ENCODE measurements at places on chromosomes 5 and 9.

DNA sequence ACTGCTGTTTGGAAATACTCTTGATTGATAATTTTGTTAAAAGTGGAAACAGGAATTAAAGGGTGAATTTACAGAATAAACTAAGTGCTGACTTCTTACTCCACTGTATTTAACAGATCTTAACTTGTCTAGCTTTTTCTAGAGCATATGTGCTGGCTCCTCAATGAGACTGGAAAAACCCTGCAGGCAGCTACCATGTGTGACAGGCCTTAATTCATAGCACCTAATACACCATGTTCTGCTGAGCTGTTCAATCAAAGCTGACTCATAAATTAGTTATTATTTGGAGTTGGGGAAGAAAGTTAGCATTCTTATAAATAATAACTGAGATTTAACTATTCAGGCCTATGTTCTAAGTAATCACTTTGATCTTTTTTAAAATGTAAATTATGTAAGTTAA is 29.4 kb downstream of the CTNNAL1 start:
- no peak for DNase-seq

DNA sequence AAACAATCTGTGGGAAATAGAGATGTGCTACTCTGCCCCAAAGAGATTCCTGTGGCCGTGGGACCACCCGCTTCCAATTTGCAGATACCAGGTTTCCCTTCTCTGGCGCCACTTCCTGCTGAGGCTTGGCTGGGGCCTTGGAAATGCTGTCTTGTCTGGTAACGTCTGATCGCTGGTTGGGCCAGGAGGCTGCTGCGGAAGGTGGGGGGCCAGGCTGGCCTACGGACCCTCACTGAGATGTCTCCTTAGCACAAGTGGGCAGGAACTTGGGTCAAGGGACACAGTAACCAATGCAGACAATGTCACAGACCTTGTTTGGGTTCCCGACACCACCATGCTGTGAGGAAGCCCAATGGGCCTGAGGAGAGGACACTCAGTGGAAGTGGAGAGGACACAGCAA is 31.7 kb upstream of the IRX4 start:
- DNase-seq = no peak

- no peak for DNase-seq
Measured at GRCh38 chr5:142753116-142753631, 17.0 kb upstream of the ARHGAP26 start.

DNA sequence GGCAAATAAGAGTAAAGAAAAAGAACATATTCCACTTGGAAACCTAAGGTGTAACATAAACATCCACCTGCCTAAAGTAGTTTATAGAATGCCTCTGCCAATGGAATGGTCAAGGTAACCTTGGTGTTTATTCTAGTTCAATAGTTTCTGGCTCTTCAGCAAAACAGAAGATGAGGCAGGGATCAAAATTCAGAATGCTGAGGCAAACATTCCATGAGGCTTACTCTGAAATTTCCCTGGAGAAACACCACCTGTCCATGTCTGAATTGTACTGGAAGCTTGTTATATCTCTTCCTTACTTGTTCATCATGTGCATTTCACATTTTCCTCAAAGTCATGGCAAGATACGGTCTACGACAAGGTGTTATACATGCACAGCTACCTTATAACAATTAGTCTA is 1862.4 kb upstream of the ACO1 start:
- DNase-seq = no peak

GRCh38 chr5:129099184-129099569 is 4.6 kb downstream of the ISOC1 start:
- no peak for DNase-seq

DNA sequence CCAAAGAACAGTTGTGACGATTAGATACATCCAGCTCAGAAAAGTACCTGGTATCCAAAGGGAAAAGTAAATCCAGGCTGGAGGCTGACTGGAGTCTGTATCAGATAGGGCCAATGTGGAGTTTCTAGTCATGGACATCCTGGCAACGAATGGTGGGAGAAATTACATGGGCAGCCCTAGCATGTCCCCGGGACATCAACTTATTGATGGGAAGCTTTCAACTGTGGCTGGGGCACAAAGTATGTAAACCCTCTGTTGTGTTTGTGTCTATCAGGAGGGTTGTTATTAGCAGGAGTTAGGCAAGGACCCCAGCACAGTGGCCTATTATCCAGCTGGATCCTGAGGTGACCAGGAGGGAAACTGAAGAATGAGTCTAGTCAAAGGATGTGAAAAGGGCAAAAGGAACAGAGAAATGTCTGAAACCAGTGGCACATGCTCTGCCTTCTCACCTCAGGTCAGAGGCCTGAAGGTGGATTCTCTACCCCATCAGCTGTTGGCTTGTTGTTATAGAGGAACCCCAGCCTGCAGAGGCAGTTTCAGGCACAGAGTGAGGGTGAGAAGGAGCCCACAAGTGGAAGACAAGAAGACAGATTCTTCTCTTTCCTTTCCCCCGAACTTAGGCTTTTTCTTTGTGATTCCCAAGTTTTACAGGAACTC is 19.9 kb downstream of the IFNW1 start:
- no peak for DNase-seq

- DNase-seq = no peak
Measured at GRCh38 chr5:179699616-179700237, 960 bp downstream of the CANX start.

GRCh38 chr9:134192951-134193731 is 28.8 kb upstream of the RNU6ATAC start:
- no peak for DNase-seq

DNA sequence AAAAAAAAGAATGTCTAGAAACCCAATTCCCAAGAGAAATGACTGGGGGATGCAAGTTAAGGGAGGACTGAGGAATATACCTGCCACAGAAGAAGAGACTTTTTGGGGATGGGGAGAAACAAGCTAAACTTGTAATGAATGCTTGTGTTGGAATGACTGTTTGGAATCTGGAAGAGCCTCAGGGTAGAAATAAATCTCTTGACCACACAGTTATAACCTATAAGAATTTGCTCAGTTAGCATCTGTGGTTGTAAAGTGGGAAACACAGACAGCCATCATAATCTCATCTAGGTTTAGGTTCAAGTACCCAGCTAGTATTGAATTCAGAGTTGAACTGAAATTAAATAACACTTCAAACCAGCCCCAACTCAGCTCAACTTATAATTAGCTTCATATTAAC is 678.3 kb upstream of the CHD1 start:
- no peak for DNase-seq

GRCh38 chr9:20409321-20410092 is 212.8 kb downstream of the MLLT3 start:
- DNase-seq = no peak

- no peak for DNase-seq
Measured at GRCh38 chr5:99076723-99077640, 148.2 kb upstream of the CHD1 start.
